ENCODE measurements at places on chromosomes 2 and 18.

GRCh38 chr2:138763971-138764370, 16.2 kb downstream of the NXPH2 start:
- no peak for DNase-seq

- no peak for DNase-seq
Measured at GRCh38 chr2:232133078-232133477, 171.6 kb downstream of the DIS3L2 start.

- DNase-seq, result peak; percentile 12
Measured at GRCh38 chr18:54119524-54120019, 104.9 kb downstream of the MBD2 start.

DNA sequence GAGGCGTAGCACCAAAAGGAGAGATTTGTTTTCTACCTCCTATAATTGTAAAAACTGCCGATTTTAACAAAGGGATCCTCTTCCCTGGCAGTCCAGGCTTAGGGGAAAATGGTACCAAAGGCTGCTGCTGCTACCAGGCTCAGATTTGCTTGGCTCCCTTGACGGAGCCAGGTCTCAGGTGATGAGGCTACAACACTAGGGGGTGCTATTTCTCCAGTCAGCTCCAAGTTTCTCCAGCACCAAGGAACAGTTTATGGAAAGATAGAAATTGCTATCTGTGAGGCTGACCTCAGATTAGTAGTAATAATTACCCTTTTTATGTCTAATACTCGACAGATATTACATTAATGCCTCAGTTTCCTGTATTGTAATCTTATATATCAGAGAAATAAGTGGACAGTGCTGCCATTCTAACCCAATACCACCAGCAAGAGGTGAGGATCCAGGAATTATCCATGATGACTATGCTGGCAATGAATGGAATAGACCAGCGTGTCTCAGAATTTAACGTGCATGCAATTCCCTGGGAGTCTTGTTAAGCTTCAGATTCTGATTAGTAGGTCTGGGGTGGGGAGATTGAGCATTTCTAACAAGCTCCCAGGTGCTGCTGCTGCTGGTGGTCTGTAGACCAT, 111.3 kb downstream of the ESCO1 start:
- peak; percentile 41 for DNase-seq

Measured in Daoy (cell line).